ENCODE measurements at places on chromosomes 7 and 10. TPM values are rescaled to one million over a fixed set of nuclear protein-coding genes. Genes with fewer than 3 reads are reported as not detected.

- DNase-seq = no peak
Observed at GRCh38 chr10:59557052-59557451, 152.6 kb downstream of the SLC16A9 start.

- DNase-seq = no peak
Observed at GRCh38 chr7:133479456-133480065, 226.7 kb downstream of the EXOC4 start.

The RNF148 gene
- total RNA-seq = 0.34 TPM

The AASS gene
- total RNA-seq = 31.7 TPM

GRCh38 chr7:99525713-99526440 is 21.4 kb downstream of the ZKSCAN5 start:
- DNase-seq = no peak

- no peak for DNase-seq
Observed at GRCh38 chr10:78879621-78880020, 189.1 kb upstream of the ZMIZ1 start.

The SPDYE2 gene
- not detected for total RNA-seq

DNA sequence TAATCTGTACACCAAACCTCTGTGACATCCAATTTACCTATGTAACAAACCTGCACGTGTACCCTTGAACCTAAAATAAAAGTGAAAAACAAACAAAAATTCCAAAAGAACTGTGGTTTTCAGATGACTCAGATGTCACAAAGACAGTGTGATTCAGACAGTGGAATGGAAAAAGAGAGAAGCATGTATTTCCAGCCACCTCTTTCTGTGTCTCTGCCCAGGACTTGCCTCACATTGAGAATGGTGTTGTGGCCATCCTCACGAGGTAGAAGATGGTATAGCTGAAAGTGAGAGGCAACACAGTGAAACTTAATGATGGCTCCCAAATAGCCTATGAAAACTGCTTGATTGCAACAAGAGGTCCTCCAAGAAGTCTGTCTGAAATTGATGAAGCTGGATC is 78.0 kb downstream of the ARL5B start:
- no peak for DNase-seq

The CACUL1 gene
- 24.5 TPM for total RNA-seq

DNA sequence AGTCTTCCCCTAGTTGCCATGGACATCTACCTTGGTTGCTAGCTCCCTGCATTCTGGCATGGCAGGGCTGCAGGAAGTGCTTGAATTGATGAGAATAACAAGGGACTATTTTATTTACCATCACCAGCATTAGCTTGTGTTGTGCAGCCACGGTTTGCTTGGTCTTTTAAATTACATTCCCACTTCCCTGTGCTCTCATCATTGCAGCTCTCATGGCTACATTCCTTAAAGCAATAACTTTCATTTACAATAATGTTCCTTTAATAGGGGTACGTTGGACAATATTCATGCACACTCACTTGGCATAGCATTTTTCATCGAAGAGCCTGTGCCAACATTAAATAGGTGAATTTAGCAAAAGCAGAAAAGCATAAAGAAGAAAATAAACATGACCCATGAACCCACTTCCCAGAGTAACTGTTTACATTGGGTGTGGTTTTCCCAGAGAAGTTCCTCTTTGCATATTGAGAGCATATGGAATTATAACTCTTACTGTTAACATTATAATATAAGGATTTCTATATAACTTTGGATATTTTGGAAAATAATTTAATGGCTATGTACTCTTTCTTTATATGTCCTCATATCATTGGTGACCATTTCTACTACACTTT is 113.2 kb upstream of the VWC2 start:
- DNase-seq = no peak

The AKR1C8 gene
- not detected for total RNA-seq

DNA sequence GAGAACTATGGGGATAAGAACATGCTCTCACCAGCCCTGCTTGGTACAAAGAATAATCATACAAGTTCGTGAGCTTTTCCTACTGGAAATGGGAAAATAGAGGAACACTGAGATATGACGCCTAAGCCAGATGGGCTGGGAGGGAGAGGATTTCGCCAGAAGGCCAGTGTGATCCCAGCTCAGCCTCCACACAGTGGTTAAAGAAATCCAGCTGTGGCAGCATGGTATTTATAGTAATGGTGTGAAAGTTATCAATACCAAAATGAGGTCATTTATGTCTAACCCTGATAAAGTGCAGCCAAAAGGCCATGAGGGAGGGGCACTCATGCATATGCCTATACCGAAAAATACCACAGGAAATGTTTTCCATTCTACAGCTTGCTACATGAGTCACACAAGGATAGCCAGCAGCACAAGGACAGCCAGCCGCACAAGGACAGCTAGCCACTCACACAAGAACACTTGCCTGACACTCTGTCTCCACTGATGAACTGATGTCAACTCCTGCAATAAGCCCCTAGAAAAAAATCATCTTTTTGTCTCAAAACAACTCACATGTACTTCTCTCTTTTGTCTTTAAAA is 49.4 kb downstream of the FRMPD2 start:
- no peak for DNase-seq

DNA sequence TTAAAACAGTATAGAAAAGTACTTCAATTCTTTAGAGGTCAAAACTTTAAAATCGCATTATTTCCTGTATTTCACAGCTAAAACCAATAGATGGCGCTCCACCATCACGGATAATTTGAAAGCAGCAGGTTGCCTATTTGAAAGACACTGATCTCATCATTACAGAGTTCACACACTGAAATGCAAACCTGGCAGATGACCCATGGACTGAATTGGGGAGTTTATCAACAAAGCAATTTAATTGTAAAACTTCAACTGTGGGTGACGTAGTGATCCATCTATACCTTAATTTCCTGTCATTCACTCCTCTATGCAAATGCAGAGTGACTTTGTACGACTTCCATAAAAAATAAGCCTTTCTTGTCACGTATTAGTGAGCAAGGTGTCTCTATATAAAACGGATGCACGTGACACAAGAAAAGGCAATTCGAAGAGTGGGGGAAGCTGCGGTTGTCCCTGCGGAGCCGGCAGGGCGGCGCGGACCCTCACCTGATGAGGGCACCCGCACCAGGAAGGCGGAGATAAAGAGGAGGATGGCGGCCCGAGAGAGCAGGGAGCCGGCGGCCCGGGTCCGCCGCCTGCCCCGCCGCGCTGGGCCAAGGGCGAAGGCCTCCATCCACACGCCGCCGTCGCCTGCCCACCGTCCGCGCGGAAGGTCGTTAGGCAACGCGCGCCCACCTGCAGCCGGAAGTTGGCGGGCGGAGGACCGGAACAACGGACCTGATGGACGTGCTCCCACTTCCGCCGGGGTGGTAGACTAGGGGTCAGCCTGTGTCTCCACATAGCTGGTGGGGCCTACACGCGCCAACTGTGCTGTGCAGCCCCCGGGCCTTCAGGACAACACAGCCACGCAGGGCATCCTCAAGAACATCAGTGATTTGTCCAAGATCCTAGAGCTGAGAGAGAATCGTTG is at the start of gene ZPBP:
Gene ZPBP, minus strand, starts transcription at position 668 of the 913 bp plus-strand sequence. Its CDS starts 52 bp downstream, at position 616.
- no peak for DNase-seq

The DKK1 gene
- not detected for total RNA-seq

GRCh38 chr10:3494131-3494837 is 290.7 kb downstream of the KLF6 start:
- DNase-seq = peak; percentile 43

DNA sequence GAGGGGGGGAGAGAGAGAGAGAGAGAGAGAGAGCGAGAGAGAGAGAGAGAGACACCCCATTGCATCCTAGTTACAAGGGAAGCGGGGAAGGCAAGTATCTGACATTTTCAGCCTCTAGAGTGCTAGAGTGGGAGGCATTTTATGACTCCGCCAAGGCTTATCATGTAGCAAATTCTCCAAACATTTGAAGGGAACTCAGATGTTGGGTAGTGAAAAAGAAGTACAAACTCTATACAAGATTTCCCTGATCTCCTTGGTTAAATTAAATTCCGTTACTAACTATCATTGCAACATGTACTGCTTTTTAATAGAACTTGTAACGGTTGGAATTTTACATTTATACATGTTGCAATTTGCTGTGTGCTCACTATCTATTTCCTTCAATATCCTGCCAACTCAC is 83.4 kb upstream of the FAM3C start:
- no peak for DNase-seq

The CCL24 gene
- 1.3 TPM for total RNA-seq

The KIF20B gene
- 4.9 TPM for total RNA-seq

DNA sequence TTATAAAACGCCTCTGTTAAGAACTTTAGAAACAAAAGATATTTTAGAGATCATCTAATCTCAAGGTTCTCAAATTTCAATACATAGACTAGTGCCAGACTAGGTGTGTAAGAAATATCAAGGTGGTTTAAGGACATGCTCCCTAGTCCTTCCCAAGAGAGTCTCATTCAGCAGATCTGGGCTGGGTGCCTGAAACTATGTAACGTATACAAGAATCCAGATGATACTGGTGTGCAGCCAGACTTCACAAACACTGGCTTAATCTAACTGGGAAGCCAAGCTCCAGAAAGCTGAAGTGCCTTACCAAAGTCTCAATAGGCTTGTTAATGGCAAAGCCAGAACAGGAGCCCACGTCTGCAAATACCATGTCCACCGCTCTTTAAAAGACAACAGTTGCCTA is 105.0 kb upstream of the AMPH start:
- DNase-seq = no peak

- no peak for DNase-seq
Observed at GRCh38 chr10:7107285-7107684, 303.5 kb downstream of the SFMBT2 start.

The TMEM176B gene
- total RNA-seq = 94.0 TPM

The AGMO gene
- total RNA-seq = 0.41 TPM

DNA sequence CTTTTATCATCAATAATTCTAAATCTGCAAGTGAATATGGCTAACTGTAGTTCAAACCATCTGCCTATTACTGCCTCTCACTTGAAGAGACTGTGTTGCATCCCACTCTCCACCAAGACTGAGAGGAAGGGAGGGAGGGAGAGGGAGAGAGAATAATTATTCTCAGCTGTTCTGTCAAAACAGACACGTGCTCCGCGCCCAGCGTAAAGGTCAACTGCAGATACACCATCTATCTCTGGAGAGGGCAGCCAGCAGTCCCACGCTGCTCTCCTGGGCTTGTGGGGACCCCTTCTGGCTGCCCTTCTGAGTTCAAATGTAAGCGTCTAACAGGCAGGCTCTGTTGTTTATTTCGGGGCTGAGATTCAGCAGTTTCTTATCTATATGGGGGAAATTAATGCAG is 625.5 kb upstream of the GALNT17 start:
- DNase-seq = no peak

DNA sequence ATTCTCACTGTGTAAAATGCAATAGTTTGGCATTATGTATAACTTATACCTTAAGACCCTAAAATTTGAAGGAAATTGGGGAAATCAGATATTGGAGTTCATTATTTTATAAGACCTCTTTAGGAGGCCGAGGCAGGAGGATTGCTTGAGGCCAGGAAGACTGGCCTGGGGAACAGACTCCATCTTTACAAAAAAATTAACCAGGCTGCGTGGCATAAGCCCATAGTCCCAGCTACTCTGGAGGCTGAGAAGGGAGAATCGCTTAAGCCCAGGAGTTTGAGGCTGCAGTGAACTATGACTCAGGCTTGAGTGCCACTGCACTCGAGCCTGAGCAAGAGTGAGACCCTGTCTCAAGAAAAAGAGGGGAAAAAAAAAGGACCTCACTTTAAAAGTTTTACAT is 14.0 kb upstream of the PBLD start:
- no peak for DNase-seq

GRCh38 chr10:77680065-77680464 is 42.5 kb upstream of the KCNMA1 start:
- no peak for DNase-seq

DNA sequence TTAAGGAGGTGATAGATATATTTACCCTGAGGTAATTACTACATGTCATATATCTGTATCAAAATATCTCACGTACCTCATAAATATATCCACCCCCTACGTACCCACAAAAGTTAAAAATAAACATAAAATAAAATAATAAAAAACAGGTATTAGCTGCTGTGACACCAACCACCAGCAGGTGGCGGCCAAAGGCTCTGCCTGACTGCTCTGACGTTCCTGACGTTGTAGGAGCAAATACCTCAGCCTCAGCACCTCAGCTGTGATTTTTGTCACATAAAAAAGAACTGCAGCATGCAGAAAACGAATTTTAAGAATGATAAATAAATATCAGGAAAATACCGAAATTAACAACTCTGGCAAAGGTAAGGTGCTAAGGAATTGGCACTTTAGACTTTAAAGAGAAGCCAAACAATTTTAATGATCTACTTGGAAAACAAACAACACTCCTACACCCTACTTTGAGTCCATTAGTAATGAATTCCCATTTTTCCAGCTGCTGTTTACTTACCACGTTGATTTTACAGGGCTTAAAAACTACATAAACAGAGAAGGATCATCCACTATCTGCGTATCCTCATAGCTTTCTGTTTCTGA is 125.4 kb upstream of the TARP start:
- DNase-seq = peak; percentile 50

DNA sequence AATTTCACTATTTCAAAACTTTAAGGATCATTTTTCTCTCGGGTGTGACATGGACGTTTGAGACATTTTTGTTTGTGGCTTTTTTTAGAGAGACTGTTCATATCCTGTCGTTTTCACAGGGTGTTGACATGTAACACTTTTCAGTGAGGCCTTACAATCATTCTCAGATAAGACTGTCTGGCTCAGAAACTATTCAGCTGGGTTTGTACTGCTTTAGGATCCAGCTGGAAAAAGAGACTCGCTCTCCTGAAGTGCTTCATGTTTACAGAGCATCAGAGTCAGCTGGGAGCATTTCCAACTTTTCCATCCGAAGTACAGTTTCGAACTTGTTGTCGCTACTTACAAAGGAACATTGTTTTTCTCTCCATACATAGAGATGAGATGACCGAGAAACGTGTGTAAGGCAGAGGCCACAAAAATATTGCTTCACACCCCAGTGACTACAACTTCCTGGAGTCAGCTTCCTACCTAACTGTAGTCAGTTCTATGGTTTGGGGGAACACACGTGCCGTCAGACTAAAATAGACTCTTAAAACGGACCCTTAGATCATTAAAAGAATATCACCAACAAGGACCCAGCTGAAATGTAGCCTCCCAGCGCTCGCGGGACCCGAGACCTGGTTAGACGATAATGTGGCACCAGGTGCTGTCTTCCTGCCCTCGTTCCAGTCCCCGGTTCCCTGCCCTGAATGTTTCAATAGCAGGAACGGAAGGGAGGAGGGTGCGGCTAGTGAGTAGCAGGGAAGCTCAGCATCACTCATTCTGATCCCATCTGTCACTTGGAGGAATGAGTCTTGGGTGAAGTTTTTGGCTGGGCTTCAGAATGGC is 78.0 kb downstream of the MKI67 start:
- peak; percentile 66 for DNase-seq

DNA sequence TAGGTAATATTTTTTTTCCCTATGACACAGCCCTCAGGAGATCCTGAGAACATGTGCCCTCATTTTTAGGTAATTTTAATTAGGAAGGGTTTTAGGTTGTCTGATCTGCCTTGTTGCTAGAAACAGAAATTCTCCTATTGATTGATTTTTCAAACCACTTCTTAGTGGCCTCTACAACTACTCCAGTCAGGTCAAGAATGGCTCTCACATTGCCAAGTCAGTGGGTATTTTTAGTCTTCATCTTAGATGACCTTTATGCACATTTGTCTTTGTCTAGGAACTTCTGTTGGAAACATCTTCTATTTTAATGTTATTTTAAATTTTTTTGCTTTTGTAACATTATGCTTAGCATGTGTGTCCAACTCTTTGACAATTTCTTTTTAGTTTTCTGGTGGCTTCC is 162.3 kb downstream of the MLLT10 start:
- no peak for DNase-seq

The INTS1 gene
- total RNA-seq = 59.4 TPM

GRCh38 chr7:1713502-1714484 is 43.7 kb downstream of the ELFN1 start:
- DNase-seq = peak; percentile 68

The ACTL6B gene
- total RNA-seq = not detected

Measured in heart right ventricle (tissue), 16 donors.